ENCODE measurements at places on chromosomes 12 and 14. TPM values are rescaled to one million over a fixed set of nuclear protein-coding genes. Genes with fewer than 3 reads are reported as not detected.

The CPNE8 gene
- total RNA-seq, result 11.2 TPM

The RAD9B gene
- total RNA-seq, result 0.44 TPM

The FICD gene
- total RNA-seq, result 1.1 TPM

The DCAF11 gene
- 48.2 TPM for total RNA-seq

The GPRC5D gene
- not detected for total RNA-seq

The CMA1 gene
- 0.64 TPM for total RNA-seq

The BCL2L2 gene
- 29.1 TPM for total RNA-seq

The ACOT6 gene
- not detected for total RNA-seq

The GLS2 gene
- total RNA-seq, result 2.6 TPM

The CALM1 gene
- total RNA-seq, result 420 TPM

The PPP1R36 gene
- 0.20 TPM for total RNA-seq

The AQP6 gene
- total RNA-seq, result not detected

The BORCS5 gene
- total RNA-seq, result 17.9 TPM

The NRL gene
- total RNA-seq, result 1.1 TPM

The FAM181A gene
- total RNA-seq, result not detected
